NCI-H446 (cell line): ENCODE measurements at places on chromosomes 16 and 17.
A peak's percentile ranks its signal among the peaks of the same experiment; 100 is the strongest.

DNA sequence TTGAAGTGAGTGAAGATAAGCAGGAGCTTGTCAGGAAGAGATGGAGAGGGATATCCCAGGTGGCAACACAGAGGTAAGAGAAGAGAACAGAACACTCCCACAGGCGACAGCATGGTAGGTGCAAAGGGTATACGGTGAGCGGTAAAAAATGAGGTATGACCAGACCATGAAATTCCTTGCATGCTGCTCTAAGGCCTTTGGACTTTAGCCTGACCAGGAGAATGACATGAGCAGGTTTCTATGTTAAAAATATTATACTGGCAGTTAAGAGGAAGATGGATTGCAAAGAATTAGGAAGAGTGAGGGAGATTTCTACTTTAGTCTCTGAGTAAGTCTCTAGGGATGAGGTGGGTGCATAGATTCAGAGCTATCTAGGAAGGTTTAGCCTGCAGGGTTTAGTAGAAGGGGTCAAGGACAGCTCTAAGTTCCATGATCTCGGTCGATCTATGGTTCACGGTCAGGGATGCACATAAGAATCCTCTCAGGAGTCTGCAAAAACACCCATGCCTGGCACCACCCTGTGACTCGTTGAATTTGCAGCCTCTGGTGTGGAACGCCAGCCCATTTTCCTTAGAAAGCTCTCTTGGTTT, 65.7 kb downstream of the HLF start:
- DNase-seq: no peak

GRCh38 chr17:57662644-57663308, 82.3 kb downstream of the CCDC182 start:
- peak; percentile 75 for DNase-seq

DNA sequence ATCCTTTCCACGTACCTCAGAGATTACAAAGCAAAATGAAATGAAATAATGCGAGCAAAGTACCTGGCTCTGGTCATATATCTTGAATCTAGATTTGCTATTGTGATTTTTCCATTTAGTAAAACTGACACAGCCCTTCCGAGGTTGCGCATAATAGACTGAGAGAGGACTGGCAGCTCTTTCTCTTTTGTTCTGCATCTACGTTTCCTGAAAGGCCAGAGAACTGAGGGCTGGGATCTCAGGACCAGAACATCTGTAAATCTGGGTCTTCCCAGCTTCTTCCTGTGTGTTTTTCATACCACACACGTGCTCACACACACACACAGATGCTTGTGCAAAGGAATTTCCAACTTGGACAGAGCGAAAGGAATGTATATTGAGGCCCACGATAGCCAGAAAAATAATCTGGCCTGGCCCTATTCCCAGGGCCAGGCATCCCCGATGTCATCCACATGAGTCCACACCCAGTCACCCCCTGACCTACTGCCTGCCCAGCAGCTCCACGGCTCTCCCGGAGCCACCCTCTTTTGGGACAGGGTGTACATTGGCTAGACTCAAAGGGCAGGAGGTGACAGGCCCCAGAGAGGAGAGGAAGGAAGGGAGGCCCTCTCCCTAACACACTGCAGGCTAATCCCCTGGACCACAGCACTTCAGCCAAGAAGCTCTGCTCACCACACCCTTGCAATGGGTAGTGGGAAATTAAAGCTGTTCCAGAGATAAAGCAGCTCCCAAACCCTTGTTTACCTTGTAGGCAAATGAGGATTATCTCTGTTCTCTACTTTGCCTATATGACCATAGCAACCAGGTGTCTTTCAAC, 41.8 kb downstream of the NOL11 start:
- DNase-seq: no peak

DNA sequence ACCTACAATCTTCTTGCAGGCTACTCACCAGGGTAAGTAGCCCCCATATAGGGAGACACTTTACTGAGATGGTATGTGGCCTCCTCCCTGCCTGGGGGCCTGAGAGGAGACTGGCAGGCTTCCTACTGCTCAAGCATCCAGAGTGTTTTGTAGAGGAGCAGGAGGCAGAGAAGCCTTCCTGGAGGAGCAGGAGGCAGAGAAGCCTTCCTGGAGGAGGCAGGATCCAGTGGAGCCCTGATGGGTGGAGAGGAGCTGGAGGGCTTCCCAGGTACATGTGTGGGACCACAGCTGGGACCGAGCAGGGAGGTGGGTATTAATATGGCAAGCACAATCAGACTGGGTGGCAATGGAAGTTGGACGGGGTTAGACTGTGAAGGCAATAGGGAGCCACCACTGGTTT, 2.1 kb upstream of the ADGRG5 start:
- DNase-seq: no peak

DNA sequence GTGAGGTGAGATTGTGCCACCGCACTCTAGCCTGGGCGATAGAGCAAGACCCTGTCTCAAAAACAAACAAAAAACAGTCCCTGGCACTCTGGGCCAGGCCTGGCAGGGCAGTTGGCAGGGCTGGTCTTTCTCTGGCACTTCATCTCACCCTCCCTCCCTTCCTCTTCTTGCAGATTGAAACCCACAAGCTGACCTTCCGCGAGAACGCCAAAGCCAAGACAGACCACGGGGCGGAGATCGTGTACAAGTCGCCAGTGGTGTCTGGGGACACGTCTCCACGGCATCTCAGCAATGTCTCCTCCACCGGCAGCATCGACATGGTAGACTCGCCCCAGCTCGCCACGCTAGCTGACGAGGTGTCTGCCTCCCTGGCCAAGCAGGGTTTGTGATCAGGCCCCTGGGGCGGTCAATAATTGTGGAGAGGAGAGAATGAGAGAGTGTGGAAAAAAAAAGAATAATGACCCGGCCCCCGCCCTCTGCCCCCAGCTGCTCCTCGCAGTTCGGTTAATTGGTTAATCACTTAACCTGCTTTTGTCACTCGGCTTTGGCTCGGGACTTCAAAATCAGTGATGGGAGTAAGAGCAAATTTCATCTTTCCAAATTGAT, 24.8 kb downstream of the STH start:
- no peak for DNase-seq

- no peak for DNase-seq
Observed at GRCh38 chr16:68563631-68564381, 24.7 kb downstream of the ZFP90 start.

DNA sequence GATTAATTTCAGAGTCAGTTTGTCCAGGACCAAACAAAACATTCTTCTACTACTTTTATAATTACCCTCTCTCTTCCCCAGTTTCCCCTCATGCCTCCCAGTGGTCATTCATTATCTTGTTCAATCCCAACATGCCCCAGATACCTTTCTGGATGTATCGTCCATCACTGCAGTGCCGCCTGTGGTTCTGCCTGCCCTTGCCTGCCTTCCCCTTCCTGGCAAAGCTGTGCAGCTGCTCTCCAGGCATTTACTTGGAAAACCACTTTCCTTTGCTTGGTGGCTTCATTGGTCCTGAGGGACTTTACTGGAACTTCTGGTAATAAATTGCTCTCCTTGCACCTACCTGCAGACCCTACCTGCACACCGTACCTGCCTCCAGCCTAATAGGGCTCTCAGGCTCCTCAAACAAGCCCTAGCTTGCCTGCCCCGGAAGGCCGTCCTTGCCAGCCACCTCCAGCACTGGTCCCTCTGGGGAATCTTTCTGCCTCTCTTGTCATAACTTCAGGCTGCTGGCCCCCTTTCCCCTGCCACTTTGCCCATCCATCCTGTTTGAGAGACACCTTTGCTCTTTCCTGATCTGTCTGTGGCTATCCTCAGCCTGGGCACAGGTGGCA, 19.5 kb upstream of the MSI2 start:
- no peak for DNase-seq

DNA sequence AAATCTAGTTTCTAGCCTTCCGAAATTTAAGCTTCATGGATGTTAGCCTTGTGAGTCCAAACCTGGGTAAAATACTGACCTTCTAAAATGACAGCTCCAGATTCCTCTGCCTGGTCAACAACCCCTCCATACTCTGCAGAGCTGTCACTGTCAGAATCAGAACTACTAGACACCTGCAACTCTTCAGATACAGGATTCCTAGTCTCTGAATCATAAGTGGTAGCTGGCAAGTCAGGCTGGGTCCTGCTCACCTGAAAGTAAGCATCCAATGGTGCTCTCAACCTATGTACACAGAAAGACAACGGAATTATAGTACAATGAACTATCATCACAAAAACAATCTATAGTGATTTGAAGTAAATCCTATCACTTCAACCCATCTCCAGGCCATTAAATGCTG, 14.8 kb downstream of the RFWD3 start:
- DNase-seq: no peak

GRCh38 chr17:78332991-78333390, 26.9 kb downstream of the SOCS3 start:
- DNase-seq: no peak

DNA sequence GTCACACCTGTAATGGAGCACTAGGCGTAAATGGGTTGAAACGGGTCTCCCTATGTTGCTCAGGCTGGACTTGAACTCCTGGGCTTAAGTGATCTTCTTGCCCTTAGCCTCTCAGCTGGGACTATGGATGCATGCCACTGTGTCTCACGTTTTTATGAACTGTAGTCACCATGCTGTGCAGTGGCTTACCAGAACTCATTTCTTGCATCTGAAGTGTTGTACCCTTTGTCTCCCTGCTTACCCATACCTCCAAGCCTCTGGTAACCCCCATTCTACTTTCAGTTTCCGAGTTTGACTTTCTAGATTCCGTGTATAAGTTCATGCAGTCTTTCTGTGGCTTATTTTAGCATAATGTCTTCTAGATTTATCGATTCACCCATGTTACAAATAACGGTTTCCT, 7.7 kb downstream of the PYCARD start:
- no peak for DNase-seq

DNA sequence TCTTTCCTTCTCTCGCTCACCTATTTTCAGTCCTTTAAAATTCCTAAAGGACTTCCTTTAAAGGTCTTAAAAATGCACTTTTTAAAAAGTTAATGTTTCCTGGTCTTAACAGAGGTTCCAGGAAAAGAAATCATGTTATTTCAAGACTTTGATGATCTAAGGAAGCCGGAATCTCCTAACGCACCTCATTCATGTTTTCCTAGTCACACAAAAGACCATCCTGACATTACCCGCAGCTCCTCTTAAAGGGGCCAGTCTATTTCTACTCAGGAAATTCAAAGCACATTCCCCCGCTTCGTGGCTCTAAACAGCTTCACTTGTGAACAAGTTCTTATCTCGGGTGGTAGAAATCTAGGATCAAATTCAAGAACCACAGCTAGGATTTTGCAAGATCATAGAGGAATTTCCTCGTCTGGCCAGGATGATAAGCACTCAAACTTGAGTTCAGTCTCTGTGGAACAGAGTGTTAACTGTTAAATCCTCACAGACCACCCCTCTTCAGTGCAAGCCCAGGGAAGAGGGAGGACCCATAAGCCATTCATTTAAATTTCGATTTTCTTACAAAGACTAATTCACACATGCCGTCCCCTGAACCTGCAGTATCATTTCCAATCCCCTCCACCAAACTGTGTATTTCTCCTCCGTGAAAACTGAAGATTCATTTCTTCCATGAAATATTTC, 137.1 kb upstream of the AXIN2 start:
- DNase-seq: no peak

DNA sequence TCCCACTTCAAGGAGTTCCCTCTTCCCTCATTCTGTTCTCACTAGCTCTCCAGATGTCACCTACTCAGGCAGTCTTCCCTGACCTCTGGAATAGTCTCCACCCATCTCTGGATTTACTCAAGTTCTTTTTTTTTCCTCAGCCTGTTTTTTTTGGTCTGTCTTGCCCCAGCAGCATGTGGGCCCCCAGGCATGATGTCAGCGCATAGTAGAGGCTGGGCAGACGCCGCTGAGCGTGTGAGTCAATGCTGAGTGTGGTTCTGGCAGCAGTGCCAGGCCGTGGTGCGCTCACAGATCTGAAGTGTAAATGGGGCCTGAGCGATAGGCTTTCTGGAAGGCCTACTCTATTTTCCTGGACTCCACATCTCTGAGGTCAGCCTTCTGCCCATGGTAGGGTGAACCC, 2.7 kb upstream of the KCNJ18 start:
- no peak for DNase-seq

- no peak for DNase-seq
Observed at GRCh38 chr17:15124746-15125145, 140.4 kb downstream of the PMP22 start.

- no peak for DNase-seq
Observed at GRCh38 chr16:57620335-57621231, 7.8 kb upstream of the ADGRG1 start.

DNA sequence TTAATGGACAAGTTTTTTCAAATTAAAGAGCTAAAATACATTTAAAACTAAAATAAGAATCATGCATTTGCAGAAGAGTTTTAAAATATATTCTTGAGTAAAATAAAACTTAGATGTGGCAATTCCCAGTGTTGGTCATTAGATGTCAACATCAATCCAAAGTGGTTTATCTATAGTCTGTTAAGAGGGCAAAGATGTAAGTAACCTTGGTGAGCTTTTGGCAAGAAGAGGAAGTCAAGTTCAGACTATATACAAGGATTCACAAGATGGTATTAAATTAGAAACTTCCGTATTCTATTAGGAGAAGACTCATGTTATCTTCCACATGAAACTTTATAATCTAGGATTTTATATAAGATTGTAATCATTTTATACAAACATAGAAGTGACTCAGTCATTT, 73.1 kb downstream of the CEP95 start:
- DNase-seq: no peak

DNA sequence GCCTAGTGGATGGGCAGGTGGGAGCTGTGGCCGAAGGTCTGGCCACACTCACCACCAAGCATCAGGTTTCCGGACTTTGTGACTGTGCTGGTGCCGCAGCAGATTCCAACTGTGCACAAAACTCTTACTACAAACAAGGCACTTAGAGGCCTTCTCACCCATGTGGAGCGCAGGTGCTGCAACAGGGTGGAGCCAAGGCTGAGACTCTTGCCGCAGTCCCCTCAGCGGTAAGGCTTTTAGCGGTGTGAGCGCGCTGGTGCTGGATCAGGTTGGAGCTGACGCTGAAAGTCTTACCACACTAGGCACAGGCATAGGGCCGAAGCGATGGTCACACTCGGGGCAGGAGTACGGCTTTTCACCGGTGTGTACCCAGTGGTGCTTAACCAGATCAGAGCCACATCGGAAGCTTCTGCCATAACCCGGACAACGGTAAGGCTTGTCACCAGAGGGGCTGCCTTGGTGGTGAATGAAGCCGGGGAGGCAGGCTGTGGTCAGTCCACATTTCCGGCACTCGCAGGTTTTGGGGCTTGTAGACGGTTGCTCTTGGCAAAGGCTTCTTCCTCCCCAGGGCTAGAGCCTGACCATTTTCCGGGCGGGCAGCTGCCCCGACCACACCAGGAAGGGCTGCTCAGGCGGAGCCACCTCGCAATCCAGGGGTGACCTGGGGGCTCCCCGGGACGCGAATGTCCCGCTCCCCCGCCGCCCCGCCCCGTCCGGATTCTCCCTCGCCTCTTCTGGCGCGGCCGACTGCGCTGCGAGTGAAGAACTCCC, 1.0 kb upstream of the ARMC5 start:
- no peak for DNase-seq

DNA sequence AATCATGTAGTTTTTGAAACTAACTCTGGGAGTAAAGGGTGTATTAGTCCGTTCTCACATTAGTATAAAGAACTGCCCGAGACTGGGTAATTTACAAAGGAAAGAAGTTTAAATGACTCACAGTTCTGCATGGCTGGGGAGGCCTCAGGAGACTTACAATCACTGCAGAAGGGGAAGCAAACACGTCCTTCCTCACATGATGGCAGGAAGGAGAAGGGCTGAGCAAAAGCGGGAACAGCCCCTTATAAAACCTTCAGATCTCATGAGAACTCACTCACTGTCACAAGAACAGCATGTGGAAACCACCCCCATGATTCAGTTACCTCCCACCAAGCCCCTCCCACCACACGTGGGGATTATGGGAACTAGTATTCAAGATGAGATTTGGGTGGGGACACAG, 256.5 kb upstream of the TNRC6C start:
- no peak for DNase-seq

- no peak for DNase-seq
Observed at GRCh38 chr16:68349838-68350410, 39.1 kb downstream of the PRMT7 start.

GRCh38 chr17:149231-149630, 11.9 kb downstream of the SCGB1C2 start:
- no peak for DNase-seq
